ENCODE measurements at places on chromosomes 7 and 10.
A peak's percentile ranks its signal among the peaks of the same experiment; 100 is the strongest.

- no peak for DNase-seq
Observed at GRCh38 chr7:132125096-132125495, 451.2 kb downstream of the PLXNA4 start.

GRCh38 chr10:7306147-7306546 lies 104.7 kb downstream of the SFMBT2 start:
- no peak for DNase-seq

- no peak for DNase-seq
Observed at GRCh38 chr10:26544932-26545331, 106.8 kb downstream of the APBB1IP start.

GRCh38 chr7:52107355-52107754 lies 790.7 kb upstream of the COBL start:
- DNase-seq: no peak

GRCh38 chr7:22729180-22729825 lies 2.3 kb downstream of the IL6 start:
- DNase-seq: no peak

DNA sequence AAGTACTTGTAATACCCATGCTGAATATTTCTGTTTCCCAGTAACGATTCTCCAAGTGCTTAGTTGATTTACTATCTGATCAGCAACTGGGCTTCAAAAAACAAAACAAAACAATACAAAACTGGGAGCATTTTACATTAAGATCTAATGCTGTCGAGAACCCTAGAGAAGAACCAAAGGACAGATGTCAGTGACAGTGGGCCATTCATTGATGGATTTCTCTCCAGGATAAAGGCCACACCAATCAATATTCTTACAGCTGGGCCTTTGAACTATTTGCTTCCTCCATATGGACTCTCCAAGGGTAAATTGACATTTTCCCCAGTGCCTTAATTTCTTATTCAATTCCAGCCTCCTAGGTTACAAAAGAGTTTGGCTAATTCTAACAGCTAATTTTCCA lies 217.5 kb downstream of the ADAM12 start:
- no peak for DNase-seq

DNA sequence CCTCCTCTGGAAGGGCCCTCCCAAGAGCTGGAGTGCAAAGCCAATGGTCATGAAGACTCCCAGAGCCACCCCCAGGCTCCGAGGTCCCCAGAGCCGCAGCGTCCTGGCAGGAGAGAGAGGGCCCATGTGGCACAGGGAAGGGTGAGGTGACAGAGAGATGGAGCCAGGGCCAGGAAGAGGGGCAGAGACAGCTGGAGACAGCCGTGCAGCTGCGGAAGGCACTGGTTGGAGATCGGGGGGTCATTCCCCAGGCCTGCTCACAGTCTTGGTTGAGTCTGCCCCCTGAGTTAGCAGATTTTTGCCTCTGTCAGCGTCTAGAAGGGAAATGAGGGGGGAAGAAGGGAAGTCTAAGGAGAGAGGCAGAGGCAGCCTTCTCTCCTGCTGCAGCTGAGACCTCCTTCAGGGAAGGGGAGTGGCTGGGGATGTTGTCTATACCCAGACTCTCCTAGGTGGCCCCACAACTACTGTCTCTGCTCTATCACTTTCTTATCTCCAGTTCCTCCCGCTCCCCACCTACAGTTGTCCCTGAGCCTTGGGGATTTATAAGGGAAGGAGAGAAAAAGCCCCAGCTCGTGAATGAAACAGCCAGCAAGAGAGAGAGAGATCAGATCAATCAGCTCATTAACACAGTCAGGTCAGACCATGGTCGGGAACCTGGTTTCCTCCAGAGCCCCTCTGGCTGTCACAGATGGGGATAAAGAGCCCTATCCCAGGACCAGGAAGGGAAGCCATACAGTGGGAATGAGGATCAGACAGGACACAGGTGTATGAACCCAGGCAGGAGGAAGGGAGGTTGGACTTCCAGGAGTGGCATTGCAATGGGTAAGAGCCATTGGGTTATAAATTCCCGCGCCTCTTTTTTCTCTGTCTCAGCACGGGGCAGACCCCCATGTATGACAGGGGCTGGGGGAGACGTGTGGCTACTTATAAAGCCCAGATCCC lies 1.2 kb downstream of the GAL3ST4 start:
- DNase-seq: no peak

GRCh38 chr7:105649727-105650381 lies 68.6 kb upstream of the EFCAB10 start:
- peak; percentile 64 for DNase-seq

GRCh38 chr10:11381511-11381910 lies 229.9 kb downstream of the USP6NL start:
- no peak for DNase-seq

GRCh38 chr7:45576249-45576929 lies 2.2 kb downstream of the ADCY1 start:
- no peak for DNase-seq

DNA sequence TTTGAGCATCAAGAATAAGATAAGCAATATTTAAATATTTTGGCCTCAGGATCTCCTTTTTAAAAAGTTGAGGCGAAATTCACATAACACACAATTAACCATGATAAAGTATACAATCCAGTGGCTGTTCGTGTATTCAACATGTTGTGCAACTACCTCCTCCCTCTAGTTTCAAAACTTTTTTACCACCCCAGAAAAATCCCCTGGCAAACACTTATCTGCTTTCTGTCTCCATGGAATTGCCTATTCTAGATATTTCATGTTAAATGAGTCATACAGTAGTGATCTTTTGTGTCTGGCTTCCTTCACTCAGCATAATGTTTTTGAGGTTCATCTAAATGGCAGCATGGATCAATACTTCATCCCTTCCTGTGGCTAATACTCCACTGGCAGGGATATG lies 31.8 kb upstream of the IL15RA start:
- no peak for DNase-seq

- no peak for DNase-seq
Observed at GRCh38 chr10:101038484-101038883, 7.5 kb downstream of the SFXN3 start.

GRCh38 chr7:110521357-110521911 lies 569.5 kb upstream of the LRRN3 start:
- DNase-seq: no peak

- DNase-seq: no peak
Observed at GRCh38 chr10:80538481-80539185, 931 bp downstream of the SH2D4B start.

DNA sequence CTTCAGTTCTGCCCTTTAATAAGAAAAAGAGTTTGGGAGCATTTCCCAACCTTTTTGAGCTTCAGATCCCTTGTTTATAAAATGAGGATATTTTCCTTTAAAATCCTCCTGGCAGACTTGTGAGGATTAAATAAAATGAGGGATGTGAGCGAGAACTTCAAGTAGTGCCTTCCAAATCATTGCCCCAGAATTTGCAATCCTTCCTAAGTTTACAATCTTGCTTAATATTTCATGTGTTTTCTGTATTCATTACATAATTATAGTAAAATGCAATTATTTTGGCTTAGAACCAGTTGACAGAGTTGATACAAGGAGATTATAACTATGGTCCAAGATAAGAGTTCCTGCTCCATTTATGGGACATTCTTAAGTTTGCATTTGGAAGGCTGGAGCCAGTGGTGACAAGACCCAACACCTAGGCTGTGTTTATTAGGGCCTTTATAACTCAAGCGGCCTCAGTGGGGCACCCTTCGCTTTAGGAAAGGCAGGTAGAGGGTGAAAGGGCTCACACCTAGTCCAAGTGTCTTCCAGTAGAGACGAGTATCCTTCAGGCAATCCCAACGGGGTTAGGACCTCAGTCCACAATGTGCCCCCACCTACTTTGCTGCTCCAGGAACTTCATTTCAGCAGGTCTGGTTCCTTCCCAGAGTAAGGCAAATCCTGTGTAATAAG lies 317.5 kb downstream of the WDR11 start:
- DNase-seq: no peak

DNA sequence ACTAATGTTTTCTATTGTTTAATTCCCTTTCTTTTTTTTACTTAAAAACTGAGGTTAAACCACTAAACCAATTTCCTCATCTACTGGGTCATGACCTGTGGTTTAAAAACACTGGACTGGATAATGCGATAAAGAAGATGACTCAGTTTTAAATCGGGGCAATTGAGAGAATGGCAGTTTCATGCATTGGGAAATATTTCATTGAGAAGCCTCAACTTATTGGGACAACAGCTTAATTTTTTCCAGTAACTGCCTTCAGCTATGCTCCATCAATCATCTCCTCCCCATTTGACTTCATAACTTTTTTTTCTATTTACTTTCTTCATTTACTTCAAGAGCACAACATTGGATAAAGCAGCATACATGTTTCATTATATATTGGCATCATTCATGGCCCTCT lies 61.8 kb upstream of the MET start:
- DNase-seq: no peak

- no peak for DNase-seq
Observed at GRCh38 chr7:29202651-29203069, 8.1 kb downstream of the CHN2 start.

DNA sequence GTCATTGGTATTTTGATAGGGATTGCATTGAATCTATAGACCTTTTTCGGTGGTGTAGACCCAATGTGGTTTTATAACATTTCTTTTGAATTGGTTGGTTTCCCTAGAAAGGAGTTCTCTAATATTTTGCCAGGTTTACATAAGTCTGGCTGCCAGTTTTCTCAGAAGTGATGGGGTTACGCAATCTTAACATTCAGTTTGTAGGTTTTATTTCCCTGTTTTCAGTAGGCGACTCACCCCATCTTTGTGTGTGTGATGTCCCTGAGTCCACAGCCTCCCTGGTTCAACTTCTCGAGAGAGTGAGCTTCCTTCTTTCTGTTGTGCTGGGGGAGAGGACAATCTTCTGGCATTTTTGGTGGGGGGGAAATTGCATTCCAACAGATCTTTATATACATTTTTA lies 9.6 kb upstream of the KIF5B start:
- no peak for DNase-seq

DNA sequence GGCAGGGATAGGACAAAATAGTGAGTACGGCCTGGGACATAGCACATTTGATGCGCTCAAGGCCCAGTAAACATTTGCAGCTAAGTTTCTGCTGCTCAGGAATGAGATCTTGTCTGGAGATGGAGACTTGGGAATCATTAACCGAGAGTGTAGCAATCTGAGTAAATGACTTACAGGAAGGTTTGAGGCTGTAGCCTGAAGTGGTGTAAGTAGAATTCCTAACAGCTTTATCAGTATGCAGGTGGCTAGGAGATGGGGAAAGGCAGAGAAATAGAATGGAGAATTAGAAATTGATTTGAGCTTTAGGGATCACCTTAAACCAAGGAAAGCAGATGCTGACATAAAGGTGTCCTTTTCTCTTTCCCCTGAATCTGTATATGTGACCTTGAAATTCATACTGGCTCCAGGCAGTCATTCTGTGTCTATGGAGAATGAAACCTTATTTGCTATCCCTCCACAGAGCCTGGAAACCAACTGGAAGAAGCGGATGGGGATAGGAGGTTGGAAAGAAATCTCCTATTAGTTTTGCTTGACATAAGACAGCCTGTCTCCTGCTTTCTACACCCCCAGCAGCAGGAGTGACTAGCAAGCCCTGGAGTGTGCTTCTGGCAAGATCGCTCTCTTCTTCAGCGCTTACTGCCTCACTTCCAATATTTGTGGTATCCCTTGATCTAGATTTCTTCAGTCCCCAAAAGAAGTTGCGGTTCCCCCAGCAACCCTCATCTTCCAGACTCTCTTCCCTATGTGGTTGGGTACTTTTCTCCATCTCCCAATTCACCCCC lies 6.4 kb upstream of the PON2 start:
- no peak for DNase-seq

- no peak for DNase-seq
Observed at GRCh38 chr7:155882596-155882995, 70.3 kb upstream of the SHH start.

GRCh38 chr10:19977097-19977521 lies 160.9 kb downstream of the PLXDC2 start:
- DNase-seq: no peak

DNA sequence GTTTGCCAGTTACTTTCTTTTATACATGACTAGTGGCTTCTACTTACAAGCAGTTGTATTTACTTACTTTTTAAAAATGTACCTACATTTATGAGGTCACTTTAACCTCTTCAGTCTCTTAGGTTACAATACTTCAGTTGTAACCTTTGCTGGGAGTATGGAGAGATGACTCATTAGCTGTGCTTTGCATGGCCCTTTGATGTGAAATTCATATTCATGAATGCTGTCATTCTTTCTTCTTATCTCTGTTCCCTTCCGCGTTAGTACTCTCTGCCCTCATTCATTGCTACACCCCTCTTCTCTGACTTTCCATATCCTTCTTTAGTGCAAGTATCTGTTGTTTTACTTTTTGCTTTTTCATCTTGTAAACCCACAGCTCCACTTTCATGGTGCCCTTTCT lies 164.3 kb downstream of the BMPER start:
- peak; percentile 53 for DNase-seq

DNA sequence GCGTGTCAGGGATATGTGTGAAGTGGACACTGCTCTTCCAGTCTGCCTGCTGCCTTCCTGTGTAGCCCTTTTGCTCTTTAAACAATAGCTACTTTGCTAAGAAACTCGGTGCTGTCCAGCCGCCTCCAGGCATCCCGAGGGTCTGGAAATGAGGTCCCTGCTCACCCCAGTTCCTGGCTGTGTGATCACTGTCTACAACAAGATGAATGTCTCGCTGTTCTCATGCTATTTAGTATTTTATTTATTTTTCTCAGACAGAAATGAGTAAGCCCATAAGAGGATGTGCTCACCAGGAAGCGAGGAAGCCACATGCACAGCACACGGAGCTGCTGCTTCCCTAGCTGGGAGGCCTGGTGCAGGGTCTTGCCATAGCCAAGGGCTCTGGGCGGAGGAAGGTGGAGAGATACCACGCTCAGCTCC lies 167.0 kb upstream of the PITRM1 start:
- DNase-seq: no peak

GRCh38 chr7:110105840-110106239 lies 985.1 kb upstream of the LRRN3 start:
- no peak for DNase-seq
